ENCODE measurements at places on chromosomes 4 and X.
A peak's percentile ranks its signal among the peaks of the same experiment; 100 is the strongest.

GRCh38 chrX:37918703-37919102, 71.3 kb upstream of the DYNLT3 start:
- no peak for DNase-seq

- no peak for DNase-seq
Measured at GRCh38 chrX:110066488-110067225, 63.7 kb downstream of the TMEM164 start.

DNA sequence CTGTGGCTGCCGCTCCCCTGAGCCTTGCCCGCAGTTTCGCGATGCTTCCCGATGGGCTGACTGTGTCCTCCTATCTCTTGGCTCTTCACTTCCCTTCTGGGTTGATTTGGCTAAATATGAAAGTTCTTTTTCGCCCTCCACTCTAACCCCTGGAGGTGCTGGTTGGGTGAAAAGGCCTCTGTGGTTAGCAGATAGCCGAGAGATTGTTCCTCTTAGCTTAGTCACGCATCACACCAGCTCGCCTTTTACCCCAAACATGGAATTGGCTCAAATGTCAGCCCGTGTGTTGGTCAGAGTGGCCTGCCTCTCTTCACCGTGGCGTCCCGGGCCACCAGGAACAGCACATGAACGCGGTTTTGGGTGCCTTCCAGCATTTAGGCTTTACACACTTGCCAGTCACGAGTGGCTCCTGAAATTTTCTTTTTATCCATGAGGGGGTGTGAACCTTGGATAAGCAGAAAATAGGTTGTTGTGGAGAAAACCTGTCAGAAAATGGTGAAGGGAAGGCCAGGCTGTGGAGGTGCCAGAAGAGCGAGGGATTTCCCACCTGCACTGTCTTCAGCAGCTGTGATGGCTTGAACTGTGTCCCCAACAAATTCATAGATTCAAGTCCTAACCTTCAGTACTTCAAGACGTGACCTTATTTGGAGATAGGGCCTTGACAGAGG, 8.9 kb downstream of the CLCN4 start:
- DNase-seq: no peak

GRCh38 chr4:153566631-153567150, 100.5 kb downstream of the TMEM131L start:
- no peak for DNase-seq

GRCh38 chr4:121614101-121614500, 82.7 kb downstream of the ANXA5 start:
- no peak for DNase-seq

- DNase-seq: no peak
Measured at GRCh38 chr4:6437826-6438238, 34.6 kb downstream of the PPP2R2C start.

DNA sequence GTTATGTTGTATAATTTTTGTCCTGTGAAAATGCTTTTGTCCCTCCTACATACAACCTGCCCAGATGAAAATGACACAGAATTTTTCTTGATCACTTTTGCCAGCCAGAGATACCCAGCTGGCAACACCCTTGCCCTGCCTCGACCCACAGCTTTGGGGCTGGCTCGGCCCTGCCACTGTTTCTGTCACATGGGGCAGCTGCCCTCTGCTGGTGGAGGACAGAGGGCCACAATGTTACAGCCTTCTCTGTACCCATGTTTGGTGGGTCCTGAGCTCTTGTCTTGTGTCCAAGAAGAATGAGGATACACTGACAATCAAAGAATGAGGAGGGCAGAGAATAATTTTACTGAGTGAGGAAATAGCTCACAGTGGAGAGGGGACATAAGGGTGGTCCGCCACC, 31.1 kb downstream of the BMP15 start:
- peak; percentile 32 for DNase-seq

All from SK-MEL-5 (cell line).